ENCODE measurements at places on chromosomes 6 and 20.

DNA sequence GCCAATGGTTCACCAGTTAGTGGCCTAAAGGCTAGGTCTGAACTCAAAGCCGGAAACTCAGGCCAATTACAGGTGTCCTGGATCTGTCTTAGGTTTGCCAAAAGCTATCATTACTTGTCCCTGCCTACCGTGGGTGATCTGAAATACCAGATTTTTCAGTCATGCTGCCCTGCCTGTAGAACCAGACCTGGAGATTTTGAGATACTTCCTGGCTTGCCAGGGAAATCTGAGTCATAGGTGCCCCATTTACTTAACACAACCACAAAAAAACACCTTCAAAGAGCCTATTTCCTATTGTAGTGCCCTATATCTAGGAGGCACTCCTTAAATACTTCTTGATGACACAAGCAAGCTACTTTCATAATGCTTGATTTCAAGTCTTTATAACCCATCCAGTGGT is 13.9 kb upstream of the RANBP9 start:
- no peak for DNase-seq

DNA sequence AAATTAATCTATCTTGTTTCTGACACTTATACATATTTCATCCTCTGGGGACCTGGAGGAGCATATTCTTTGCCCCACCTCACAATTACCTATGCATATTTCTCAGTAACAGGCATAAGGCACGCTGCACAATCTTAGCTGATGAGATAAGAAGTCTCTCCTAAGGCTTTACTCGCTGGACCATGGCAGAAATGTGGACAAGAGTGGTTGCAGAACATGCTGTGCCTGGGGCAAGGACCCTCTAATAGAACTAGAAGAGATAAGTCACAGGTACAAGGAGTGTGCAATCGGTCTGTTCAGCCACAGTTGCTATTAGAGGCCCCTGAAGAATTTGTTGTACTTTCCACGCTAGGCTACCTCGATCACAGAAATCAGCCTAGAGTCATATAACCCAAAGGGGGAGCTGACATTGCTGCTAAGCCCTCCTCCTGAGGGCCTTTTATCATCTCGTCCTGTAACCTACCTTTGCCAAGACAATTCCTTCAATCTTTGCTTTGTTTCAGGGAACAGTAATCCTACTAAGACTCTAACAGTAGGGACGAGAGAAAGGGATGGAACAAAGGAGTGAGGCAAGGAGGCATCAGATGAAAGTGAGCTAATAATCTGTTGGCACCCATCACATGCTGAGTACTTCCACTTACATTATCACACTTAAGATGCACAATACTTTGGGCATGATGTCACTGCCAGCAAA is 16.1 kb upstream of the DEFB129 start:
- DNase-seq: no peak

GRCh38 chr20:4944518-4945313 is 56.6 kb downstream of the SLC23A2 start:
- DNase-seq: no peak

DNA sequence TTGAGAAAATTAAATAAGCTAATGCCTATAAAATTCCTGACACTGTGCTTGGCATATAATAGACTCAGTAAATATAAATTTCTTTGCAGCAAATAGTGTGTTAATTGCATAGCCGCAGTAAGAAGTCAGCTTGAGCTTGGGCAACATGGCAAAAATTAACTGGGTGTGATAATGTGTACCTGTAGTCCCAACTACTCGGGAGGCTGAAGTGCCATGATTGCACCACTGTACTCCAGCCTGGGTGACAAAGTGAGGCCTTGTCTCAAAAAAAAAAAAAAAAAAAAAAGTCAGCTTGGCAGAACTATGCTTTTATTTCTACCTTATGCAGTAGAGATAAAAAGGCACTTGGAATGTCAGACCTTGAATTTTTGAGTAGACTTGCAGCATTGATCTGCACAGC is 121.8 kb downstream of the AKAP7 start:
- no peak for DNase-seq

- DNase-seq: peak; percentile 54
Observed at GRCh38 chr6:32906539-32906938, 34.3 kb downstream of the HLA-DMB start.

GRCh38 chr20:44074252-44075151 is 112.5 kb downstream of the JPH2 start:
- no peak for DNase-seq

DNA sequence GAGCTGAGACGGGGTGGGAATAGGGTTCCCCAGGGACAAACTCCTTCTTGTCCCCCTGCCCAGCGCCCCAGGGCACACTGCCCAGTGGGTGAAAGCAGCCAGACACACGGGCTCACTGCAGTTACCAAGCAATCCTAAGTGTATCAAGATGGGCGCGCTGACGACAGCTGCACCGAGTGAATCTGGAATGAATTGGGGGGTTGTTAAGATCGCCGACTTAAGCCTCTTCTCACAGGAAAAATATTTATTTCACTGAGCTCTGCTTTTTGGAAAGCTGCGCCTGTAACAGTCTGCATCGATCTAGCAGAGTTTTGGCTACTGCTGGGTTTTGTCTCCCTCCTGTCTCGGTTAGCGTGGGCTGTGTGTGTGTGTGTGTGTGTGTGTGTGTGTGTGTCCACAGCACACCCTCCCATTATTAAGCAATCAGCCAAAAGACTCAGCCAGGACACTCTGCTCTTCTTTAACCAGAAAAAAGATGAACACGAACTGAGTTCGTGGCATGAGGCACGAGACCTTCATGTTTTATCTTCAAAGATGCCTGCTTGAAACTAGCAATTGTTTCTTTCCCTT is 35.9 kb downstream of the RIPOR3 start:
- DNase-seq: no peak

Measured in non-pigmented ciliary epithelial cell (primary cell).